Stimulated activated CD8-positive, alpha-beta memory T cell treated with anti-CD3 and anti-CD28 coated beads, Interleukin-4, amount 100 ng/mL, for 48 hours (primary cell): ENCODE measurements at places on chromosomes 7 and 10.

GRCh38 chr10:60139798-60140566 is 233.6 kb upstream of the CCDC6 start:
- no peak for DNase-seq

DNA sequence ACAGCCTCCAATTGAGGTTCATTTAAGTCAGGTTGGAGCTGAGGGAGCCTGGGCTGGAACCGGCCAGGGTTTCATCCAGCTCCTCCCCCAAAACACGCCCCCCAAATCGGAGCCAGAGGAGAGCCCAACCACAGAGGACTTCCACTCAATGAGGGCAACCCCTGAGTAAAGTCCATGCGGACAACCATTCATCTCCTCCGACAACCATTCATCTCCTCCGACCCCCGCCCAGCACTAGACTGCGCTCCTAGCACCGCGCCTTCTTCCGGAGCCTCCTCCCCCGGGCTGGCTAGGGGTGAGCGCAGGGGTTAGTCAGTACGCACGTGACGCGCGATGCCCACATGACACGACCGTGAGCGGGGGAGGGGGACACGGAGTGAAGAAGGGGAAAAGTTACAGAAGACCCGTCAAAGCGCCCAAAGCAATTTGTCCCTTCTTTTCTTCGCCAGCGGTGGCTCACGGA is 1.4 kb downstream of the MAGI2 start:
- DNase-seq, result peak; percentile 63

DNA sequence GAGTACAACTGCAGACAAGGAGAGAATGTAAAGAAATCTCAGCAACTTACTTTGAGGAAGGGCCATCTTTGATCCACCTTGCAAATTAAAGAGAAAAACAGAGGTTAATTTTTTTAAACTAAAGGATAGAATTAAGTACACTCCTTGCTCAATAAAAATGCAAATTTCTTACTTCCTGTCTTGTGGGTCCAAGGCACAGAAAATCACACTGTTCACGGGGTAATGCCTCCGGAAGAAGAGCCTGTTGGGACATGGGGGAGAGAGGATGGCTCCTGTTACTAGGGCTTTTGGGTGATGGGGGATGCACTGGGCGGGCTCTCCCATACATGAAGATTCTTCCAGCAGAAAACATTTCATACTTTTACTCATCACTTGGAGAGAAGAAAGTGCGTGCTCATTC is 301.8 kb downstream of the TNS3 start:
- no peak for DNase-seq

- DNase-seq, result no peak
Measured at GRCh38 chr7:130471974-130472373, 19.9 kb upstream of the MEST start.

DNA sequence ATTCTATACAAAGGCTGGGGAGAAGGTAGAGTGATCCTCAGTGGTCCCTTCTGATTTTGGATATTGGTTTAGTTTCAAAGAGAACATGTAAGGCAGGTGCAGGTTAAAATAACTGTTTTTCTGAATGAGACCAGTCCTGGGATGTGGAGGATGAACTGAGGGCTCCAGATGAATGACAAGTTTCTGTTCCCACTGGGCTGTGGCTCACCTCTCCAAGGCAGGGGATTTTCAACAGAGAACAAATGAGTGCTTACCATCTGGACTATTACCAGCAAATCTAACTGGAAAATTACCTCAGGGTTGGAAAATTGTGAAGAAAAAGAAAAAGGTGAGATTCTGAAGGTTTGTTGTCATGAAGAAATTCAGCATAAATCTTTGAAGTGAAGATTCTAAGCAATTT is 8.0 kb downstream of the LAMB4 start:
- no peak for DNase-seq

- peak; percentile 72 for DNase-seq
Measured at GRCh38 chr7:100208911-100209408, 10.8 kb upstream of the PVRIG start.

DNA sequence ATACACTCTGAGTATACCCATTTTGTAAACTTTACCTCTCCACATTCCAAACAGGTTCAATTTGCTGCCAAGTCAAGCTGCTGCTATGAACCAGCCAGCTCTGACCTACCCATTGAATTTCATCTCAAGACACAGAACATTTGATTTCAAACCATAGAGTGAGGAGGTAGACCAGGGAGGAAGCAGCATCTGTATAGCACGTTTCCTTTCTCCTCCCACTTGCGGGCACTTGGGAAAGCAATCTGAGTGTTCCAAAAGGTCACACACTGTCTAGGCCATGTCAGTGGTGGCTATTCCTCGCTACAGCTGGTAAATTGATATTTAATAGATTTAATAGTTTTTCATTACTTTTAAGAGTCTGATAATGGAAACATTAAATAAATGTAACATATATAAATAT is 147.8 kb upstream of the EEPD1 start:
- DNase-seq, result no peak

GRCh38 chr10:111211241-111211640 is 134.4 kb downstream of the ADRA2A start:
- DNase-seq, result no peak

- DNase-seq, result no peak
Measured at GRCh38 chr7:31133497-31133896, 81.4 kb downstream of the ADCYAP1R1 start.

GRCh38 chr7:30835396-30835915 is 64.2 kb downstream of the MINDY4 start:
- no peak for DNase-seq

GRCh38 chr7:142790056-142790455 is 19.3 kb downstream of the PRSS2 start:
- peak; percentile 31 for DNase-seq

- no peak for DNase-seq
Measured at GRCh38 chr7:134451656-134452055, 7.2 kb downstream of the AKR1B1 start.

GRCh38 chr7:83531766-83532165 is 117.2 kb downstream of the SEMA3E start:
- DNase-seq, result no peak

- no peak for DNase-seq
Measured at GRCh38 chr10:97336446-97336845, 1.9 kb upstream of the FRAT2 start.
